ENCODE measurements at places on chromosomes 4 and X.

- no peak for DNase-seq
Measured at GRCh38 chr4:53644607-53645006, 53.3 kb upstream of the LNX1 start.

DNA sequence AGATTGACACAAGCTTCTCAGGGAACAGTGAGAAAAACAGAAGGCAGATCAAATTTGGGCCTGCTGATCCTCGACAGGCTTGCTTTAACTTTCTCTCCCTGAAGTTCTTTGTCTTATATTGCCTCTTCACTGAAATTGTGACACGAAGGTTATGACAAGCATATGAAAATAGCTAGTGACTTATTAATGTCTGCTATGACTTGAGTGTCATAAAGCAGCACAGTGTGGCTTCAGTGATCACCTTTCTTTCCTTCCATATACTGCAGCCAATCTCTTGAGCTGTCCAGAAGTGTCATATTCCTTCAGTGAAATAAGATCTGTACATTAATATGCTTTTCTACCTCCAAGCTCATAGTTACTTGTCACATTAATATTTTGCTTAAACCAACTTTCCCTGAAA is 870.2 kb downstream of the C4orf33 start:
- DNase-seq, result no peak

GRCh38 chrX:66675541-66675940 is 36.7 kb upstream of the EDA2R start:
- no peak for DNase-seq

- no peak for DNase-seq
Measured at GRCh38 chr4:81418572-81418971, 53.1 kb downstream of the RASGEF1B start.

DNA sequence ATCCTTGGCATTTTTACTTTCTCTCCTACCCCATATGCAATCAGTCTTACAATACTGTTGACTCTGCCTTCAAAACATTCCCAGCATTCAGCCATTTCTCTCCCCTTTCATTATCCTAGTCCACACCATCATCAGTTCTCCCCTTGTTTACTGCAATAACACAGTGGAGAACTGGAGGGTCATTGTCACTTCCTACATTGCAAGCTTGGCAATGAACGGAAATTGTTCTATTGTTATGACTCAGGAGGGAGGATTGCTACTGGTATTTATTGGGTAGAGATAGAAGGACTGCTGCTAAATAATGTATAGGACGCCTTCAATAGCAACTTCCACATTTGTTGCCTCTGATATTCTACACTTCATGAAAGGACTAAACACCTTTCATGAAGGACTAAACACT is 231.8 kb downstream of the BANK1 start:
- DNase-seq, result no peak

Data from activated CD8-positive, alpha-beta T cell treated with anti-CD3 and anti-CD28 coated beads for 36 hours (primary cell).